NB4 (cell line): ENCODE measurements at places on chromosomes 3 and 15.
A peak's percentile ranks its signal among the peaks of the same experiment; 100 is the strongest.

GRCh38 chr15:31381801-31382712 is 55.4 kb downstream of the KLF13 start:
- DNase-seq: no peak

DNA sequence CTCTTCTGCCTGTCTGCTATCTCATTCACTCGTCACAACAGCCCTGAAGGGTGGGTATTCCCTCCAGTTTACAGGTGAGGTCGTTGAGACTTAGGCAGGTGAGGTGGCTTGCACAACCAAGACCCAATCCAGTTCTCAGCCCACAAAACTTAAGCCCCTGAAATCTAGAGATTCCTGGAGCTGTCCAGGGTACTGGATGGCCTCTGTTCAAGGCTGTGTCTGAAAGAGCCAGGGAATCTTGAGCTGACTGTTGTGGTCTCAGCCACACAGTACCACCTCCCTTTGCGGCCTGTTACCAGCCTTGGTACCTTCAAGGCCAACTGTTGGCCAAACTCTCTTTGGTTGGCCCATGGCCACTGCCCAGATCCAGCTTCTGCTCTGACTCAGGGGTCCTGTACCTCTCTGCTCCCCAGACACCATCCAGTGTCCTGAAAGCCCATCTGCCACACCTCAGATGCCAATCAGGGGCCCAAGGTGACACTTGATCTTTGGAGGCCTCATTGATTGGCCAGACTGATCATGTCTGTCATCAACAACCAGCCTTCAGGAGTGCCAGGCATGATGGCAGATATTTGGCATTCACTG is 10.9 kb upstream of the FAM107A start:
- peak; percentile 34 for DNase-seq

- DNase-seq: no peak
Observed at GRCh38 chr15:38496151-38496550, 42.2 kb downstream of the FAM98B start.

- peak; percentile 76 for DNase-seq
Observed at GRCh38 chr3:33717616-33717865, 513 bp downstream of the CLASP2 start.

- DNase-seq: no peak
Observed at GRCh38 chr15:65863106-65863505, 6.2 kb upstream of the RAB11A start.

DNA sequence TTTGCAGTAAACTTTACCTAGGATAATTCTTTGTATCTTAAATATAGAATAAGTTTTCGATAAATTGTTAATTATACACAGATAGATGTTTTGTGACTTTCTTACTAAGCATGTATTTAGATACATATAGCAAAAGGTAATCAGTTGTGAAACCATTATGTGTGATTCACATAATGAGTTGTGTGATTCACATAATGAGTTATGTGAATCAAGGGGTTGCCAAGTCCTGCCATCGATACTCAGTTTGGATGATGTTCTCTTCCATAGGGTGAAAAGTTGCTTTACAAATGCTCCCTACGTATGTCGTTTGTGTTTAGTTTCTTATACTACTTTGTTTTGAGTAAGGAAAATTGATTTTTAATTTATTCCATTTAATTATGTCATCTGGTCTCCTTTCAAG is 682.1 kb downstream of the MECOM start:
- DNase-seq: no peak

- no peak for DNase-seq
Observed at GRCh38 chr3:32181365-32181764, 57.1 kb upstream of the CMTM8 start.

- peak; percentile 79 for DNase-seq
Observed at GRCh38 chr3:13420045-13420830, at the start of gene NUP210. Gene NUP210 (minus strand): TSS chr3:13420322. CDS start chr3:13420226, 96 bp downstream.

- peak; percentile 31 for DNase-seq
Observed at GRCh38 chr3:103295974-103296570, 861.3 kb downstream of the ZPLD1 start.
